ENCODE measurements at places on chromosomes 12 and 14.

- DNase-seq = no peak
Observed at GRCh38 chr14:52069307-52070050, 620 bp upstream of the NID2 start.

DNA sequence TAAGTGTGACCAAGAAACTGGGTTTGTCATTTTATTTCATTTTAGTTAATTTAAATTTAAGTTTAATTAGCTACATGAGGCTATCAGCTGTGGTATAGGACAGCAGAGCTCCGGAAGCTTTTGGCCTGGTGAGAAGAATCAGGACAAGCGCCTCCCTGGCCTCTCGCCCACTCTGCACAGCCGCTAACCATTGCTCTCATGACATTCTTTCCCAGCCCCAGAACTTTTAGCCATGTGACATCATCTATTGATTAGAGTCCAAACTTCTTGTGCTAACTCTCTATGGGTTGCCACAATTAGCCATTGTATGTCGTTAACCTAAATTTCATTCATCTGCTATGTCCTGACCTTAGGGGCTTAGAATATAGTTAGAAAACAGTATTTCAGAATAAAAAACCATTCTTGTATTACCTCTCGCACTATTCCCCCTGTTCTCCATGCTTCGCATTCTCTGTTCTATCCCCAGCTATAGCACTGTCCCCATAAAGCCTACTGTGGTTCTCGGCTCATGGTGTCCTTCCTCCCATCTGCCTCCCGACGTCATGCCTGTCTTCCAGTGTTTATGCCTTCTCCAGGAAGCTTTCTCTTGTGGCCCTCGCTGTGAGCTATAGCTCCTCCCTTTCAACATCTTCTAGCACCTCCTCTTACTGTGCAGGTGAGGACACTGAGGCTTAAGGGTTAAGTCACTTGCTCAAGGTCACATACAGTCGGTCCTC is 23.5 kb downstream of the SSH1 start:
- no peak for DNase-seq

DNA sequence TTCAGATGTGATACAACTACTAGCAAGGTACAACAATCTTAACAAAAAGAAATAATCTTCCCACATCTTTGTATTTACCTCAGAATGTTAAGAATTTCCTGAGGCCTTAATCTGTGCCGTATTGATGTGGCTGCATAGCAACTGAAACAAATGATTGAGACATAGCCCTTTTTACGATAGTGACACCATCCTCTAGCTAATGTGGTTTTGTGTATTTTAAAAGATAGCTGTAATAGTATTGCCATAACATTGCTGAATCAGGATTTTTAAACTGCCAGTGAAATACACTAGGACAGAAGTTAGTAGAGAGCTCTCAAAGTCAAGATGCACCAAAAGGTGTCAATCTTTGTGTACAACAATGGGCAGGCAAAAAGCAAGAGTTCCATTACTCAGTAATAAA is 11.9 kb downstream of the NPAS3 start:
- DNase-seq = no peak

- no peak for DNase-seq
Observed at GRCh38 chr12:113988064-113988451, 21.9 kb upstream of the RBM19 start.

GRCh38 chr14:95268350-95268749 is 51.4 kb downstream of the CLMN start:
- no peak for DNase-seq

GRCh38 chr14:101719708-101720107 is 41.8 kb upstream of the PPP2R5C start:
- no peak for DNase-seq

- DNase-seq = no peak
Observed at GRCh38 chr12:23831739-23832138, 117.7 kb downstream of the SOX5 start.

GRCh38 chr12:31868965-31869364 is 90.2 kb upstream of the RESF1 start:
- DNase-seq = no peak

- no peak for DNase-seq
Observed at GRCh38 chr12:52454411-52455201, 2.7 kb upstream of the KRT6B start.

DNA sequence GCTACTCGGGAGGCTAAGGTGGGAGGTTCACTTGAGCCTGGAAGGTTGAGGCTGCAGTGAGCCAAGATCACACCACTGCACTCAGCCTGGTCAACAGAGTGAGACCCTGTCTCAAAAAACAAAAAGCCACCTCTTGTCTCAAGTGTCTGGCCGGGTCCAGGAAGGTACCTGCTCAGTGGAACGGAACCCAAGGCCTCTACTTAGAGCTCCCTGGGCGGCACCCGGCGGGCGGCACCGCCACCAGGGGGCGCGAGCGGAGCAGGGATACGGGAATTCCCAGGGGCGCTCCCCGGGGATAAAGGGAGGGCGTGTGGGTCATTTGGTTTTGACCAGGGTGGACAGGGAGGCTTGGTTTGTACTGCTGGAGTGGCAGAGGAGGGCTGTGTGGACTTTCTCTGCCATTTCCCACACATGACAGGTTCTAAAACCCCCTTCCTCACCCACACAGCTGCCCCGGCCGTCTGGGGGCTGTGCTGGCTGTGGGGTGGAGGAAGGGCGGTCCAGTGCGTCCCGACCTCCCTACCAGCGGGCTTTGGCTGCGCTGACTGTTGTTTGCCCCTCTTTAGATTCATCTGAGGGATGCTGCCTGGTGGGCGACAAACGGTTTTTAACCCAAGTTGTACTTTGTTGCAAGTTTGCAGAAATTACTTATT is 91.4 kb downstream of the SETD3 start:
- peak; percentile 21 for DNase-seq

GRCh38 chr12:74900232-74900631 is 309.4 kb downstream of the KCNC2 start:
- DNase-seq = no peak

DNA sequence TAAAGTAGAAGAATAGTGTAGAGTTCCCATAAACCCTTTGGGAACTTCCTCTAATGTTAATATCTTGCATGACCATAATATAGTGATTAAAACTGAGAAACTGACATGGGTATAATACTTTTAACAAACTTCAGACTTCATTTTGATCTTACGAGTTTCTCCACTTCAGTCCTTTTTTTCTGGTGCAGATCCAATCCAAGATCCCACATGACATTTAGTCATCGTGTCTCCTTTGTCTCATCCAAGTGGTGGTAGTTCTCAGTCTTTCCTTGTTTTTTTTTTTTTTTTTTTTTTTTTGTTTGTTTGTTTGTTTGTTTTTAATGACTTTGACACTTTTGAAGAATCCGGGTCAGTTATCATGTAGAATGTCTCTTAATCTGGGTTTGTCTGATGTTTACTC is 179.2 kb downstream of the CACNA1C start:
- DNase-seq = no peak

GRCh38 chr12:128928361-128928760 is 75.1 kb downstream of the GLT1D1 start:
- no peak for DNase-seq

GRCh38 chr12:68695454-68695853 is 8.7 kb downstream of the NUP107 start:
- no peak for DNase-seq

DNA sequence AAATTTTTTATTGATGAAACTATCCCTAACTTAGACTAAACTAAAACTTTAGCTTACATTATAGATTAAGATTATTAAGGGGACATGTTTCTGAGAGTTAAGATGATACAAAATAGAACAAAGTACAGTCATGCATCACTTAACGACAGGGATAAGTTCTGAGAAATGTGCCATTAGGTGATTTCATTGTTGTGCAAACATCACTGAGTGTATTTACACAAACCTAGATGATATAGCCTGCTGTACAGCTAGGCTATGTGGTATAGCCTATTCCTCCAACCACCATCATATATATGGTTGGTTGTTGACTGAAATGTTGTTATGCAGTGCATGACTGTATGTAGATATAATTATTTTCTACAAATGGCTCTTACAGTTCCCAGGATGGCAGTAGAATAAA is 46.5 kb downstream of the ATP6V1D start:
- DNase-seq = no peak

GRCh38 chr12:27517961-27518665 is 5.9 kb upstream of the PPFIBP1 start:
- DNase-seq = no peak

GRCh38 chr12:57278465-57279381 is 27.7 kb upstream of the STAC3 start:
- DNase-seq = no peak

- no peak for DNase-seq
Observed at GRCh38 chr12:15356951-15357364, 34.6 kb downstream of the PTPRO start.

DNA sequence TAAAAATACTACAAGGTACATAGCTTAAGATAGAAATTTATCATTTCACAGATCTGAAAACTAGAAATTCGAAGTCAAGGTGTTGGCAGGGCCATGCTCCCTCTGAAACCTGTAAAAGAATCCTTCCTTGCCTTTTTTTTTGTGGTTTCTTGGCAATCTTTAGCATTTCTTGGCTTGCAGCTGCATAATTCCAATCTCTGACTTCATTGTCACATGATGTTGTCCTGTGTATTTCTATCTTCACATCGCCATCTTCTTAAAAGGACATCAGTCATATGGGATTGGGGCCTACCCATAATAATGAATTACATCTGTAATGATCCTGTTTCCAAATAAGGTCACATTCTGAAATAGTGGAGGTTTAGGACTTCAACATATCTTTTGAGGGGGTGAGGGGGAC is 250.4 kb downstream of the TMTC2 start:
- no peak for DNase-seq

DNA sequence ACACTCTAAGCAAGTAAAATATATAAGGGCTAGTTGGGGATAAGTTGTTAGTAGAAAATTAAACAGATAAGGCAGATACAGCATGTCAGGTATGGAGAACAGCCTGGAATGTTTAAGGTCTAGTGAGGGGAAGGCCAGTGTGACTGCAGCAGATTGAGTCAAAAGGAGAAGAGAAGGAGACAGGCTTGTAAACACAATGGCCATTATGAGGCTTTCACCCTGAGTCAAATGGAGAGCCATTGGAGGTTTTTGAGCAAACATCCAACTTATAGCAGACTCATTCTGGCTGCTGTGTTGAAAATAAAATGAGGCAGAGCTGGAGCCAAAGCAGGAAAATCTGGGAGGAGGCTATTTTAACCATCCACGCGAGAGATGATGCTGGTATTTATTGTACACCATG is 142.0 kb downstream of the DUSP6 start:
- no peak for DNase-seq

GRCh38 chr12:75848961-75849360 is 182.6 kb downstream of the PHLDA1 start:
- no peak for DNase-seq

DNA sequence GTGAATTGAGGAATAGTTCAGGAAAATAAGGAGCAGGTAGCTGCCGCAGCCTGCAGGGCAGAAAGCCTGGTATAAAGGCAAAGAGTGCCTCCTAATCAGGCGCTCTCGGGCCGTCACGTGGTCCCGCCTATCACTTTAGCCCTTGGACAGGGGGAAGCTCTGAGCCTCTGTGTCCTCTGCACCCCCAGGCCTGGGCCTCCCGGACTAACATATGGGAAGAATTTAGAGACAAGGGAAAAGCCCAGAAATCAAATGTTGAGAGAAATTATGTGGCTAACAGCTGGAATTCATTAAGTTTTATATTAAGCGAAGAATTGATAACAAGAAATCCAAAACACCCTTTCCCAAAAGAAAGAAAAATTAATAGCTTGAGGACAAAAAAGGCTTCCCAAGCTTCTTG is 417.7 kb downstream of the ATP23 start:
- no peak for DNase-seq

- DNase-seq = peak; percentile 9
Observed at GRCh38 chr12:45655186-45655585, 74.3 kb upstream of the ARID2 start.

- no peak for DNase-seq
Observed at GRCh38 chr12:96045566-96045965, 10.2 kb upstream of the LTA4H start.

DNA sequence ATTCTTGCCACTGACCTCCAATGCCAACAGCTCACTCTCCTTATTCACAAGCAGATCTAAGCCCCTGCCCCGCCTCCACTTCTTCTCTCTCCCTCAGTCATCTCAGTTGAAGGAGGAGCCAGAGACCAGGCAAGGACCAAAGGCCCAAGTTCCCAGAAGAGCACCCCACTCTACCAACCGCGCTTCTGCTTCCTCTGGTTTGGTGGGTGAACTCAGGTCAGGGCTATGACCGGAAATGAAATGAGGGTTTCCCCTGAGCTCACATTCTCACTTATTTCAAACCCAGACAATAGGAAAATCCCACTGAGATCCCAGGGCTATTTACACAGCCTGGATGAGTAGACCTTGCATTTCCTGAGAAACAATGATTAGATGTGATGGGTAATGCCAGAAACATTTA is 9.9 kb downstream of the DPF3 start:
- DNase-seq = no peak

DNA sequence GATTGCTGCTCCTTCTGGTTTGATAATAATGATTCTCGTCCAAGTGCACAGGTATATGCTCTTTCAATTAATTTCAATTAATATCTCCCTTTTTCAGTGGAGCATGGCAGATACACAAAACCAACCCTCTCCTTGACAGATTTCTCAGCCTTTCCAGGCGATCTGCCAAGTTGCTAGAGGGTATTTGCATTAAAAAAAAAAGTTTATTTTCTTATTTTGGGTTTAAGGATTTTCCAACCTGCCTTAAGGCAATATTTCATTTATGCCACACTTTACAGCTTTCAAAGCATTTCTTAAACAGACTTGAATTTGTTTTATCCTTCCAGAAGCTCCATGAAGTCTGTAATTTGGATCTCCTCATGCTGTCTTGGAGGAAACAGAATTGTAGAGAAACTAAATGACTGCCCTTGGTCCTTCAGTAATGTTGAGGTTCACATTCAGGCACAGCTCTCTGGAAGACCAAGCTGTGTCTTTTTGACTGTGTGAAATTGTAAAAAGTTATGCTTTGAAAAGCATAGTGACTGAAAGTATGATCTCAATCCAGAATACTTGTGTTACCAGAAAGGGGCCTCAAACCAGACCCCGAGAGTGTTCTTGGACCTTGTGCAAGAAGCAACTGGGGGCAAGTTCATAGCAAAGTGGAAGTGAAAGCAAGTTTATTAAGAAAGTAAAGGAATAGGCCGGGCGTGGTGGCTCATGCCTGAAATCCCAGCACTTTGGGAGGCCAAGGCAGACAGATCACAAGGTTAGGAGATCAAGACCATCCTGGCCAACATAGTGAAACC is 2.3 kb downstream of the DGLUCY start:
- DNase-seq = no peak

DNA sequence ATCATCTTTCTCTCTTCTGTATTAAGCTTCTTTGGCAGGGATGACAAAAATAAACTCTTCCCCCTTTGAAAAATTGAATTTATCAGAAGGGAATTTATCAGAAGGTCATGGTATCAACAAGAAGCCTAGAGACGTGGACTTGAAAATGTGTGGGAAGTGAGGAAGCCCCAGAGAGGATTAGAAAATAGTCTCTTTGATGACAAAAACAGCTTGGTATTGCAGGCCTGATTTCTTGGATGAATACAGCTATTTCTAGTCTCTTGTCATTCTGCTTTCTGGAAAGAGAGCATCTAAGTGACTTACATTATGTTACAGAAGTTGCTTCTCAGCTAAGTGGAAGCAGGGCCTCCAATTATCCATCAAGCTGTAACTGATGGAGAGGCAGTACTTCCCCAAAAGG is 111.1 kb downstream of the KITLG start:
- no peak for DNase-seq
